ENCODE measurements at places on chromosomes 7 and 10. TPM values are rescaled to one million over a fixed set of nuclear protein-coding genes. Genes with fewer than 3 reads are reported as not detected.

The PDK4 gene
- 4.8 TPM for total RNA-seq

The CD36 gene
- total RNA-seq = 0.28 TPM

The NANOS1 gene
- total RNA-seq = 7.2 TPM

The CALHM1 gene
- not detected for total RNA-seq

The ZFAND4 gene
- 4.4 TPM for total RNA-seq

The HOGA1 gene
- 3.4 TPM for total RNA-seq

The HKDC1 gene
- 173 TPM for total RNA-seq

GRCh38 chr7:36638586-36639263 lies 85.6 kb downstream of the AOAH start:
- no peak overlapping the region for H3K4me3 ChIP-seq
- no peak overlapping the region for H3K27ac ChIP-seq
- no peaks in the 10 kb centered on the region for H3K36me3 ChIP-seq
- no peaks in the 10 kb centered on the region for H3K4me1 ChIP-seq
- DNase-seq = no peak
- peaks cover 100% of the 10 kb centered on the region for H3K27me3 ChIP-seq

DNA sequence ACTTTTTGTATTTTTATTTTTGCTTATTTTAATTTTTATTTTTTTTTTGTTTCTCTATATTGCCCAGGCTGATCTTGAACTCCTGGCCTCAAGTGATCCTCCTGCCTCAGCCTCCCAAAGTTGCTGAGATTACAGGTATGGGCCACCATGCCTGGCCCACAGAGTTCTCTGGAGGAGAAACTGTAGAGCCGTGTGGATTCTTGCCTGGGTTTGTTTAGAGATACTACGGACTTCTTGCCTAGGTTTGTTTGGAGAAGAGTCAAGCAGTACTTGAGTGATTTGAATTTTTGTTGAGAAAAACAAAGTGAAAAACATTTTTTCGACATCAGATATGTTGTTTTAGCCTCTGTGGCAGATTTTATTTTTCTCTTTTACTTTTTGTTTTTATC lies 99.0 kb downstream of the CAMK1D start:
- peak overlapping the region; percentile 99 for H3K27ac ChIP-seq
- H3K27me3 ChIP-seq = no peaks in the 10 kb centered on the region

- no peak overlapping the region for H3K4me3 ChIP-seq
- H3K27ac ChIP-seq = no peak overlapping the region
- H3K36me3 ChIP-seq = no peaks in the 10 kb centered on the region
- no peaks in the 10 kb centered on the region for H3K27me3 ChIP-seq
Observed at GRCh38 chr7:44505595-44505994, 15.1 kb upstream of the NUDCD3 start.

DNA sequence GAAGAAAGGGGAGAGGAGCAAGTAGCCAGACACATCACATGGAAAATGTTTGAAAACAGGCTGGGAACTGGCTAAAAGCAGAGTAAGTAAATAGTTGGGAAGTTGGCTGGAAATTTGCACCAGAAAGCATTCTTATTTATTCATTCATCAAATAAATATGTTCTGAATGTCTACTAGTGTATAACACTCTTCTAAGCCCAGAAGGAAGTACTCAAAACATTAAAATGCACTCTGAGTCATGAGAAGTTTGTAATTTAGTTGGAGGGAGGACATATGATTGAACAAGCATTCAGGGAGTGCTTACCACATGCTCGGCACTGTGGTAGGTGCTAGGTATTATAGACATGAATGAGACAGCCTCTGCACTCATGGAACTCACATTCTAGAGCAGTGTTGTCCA lies 37.0 kb upstream of the CNNM1 start:
- no peak overlapping the region for H3K27ac ChIP-seq
- H3K36me3 ChIP-seq = no peaks in the 10 kb centered on the region
- no peaks in the 10 kb centered on the region for H3K4me1 ChIP-seq
- DNase-seq = no peak
- no peaks in the 10 kb centered on the region for H3K27me3 ChIP-seq
- no peak overlapping the region for H3K4me3 ChIP-seq

DNA sequence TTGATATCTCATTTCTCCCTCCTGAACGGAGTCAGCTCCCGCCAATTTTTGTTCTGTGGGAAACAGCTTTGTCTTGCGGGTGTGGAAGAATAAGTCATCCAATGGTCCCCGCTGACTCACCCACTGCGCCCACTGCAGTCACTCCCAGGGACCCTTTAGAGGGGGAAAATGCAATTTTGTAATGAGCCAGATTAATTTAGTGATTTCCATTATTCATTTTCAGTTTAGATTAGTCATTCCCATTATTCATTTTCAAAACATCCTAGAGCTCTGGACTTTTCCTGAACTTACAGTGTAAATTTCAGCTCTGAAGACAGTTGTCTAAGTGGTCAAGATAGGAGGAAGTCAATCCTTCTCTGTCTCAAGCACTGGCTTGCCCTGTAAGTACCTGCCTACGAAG lies 154.9 kb upstream of the TMEM72 start:
- H3K36me3 ChIP-seq = no peaks in the 10 kb centered on the region
- H3K4me1 ChIP-seq = no peaks in the 10 kb centered on the region
- no peak overlapping the region for H3K27ac ChIP-seq
- H3K27me3 ChIP-seq = peaks cover 14% of the 10 kb centered on the region
- no peak overlapping the region for H3K4me3 ChIP-seq
- DNase-seq = no peak

GRCh38 chr7:70387217-70387616 lies 744.7 kb upstream of the GALNT17 start:
- no peak for DNase-seq
- peaks cover 31% of the 10 kb centered on the region for H3K27me3 ChIP-seq
- no peak overlapping the region for H3K27ac ChIP-seq
- no peaks in the 10 kb centered on the region for H3K4me1 ChIP-seq
- no peak overlapping the region for H3K4me3 ChIP-seq
